Stimulated activated CD8-positive, alpha-beta memory T cell treated with anti-CD3 and anti-CD28 coated beads, Interleukin-4, amount 100 ng/mL, for 1 hour (primary cell): ENCODE measurements at places on chromosomes 7 and 10.

DNA sequence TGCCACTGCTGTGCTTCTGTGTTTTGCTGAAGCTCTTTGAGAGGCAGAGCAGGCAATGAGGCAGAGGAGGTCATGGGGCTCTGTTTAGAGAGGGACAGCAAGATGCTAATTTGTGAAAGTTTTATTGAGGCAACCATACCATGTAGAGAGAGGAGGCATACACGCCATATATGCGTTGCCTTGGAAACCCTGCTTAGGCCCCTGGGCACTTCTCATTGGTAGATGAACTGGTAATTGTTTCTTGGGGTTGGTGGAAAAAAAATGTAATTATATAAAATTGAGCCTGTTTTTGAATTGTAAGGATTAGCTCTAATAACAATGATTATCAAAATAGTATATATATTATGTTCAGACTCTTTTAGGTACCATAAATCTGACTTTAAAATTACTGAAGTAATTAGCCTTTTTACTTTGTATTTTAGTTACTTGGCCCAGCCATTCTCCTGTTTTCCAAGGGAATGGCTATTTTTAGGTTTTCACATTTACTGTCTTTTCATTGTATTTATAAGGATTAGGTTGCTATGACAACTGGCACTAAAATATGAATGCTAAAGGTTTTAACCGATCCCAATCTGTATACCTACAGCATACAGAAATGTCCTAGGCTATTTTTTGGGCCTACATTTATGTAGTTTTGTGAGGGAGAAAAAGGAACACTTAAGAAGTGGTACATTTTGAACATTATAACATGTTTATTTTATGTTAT is 52.4 kb downstream of the BZW2 start:
- DNase-seq = no peak

DNA sequence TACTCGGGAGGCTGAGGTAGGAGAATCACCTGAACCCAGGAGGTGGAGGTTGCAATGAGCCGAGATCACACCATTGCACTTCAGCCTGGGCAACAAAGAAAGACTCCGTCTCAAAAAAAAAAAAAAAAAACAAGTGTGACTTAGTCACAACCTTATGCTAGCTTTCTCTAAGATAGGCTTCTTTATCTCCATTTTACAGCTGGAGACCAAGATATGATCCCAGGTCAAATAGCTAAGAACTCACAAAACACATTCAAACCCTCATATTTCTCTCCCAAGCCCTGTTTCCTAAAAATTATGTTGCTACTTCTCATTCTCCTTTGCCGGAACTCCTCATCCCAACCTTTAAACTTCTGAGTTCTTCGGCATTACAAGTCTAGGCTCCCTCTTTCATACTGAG is 13.0 kb upstream of the DHTKD1 start:
- no peak for DNase-seq

DNA sequence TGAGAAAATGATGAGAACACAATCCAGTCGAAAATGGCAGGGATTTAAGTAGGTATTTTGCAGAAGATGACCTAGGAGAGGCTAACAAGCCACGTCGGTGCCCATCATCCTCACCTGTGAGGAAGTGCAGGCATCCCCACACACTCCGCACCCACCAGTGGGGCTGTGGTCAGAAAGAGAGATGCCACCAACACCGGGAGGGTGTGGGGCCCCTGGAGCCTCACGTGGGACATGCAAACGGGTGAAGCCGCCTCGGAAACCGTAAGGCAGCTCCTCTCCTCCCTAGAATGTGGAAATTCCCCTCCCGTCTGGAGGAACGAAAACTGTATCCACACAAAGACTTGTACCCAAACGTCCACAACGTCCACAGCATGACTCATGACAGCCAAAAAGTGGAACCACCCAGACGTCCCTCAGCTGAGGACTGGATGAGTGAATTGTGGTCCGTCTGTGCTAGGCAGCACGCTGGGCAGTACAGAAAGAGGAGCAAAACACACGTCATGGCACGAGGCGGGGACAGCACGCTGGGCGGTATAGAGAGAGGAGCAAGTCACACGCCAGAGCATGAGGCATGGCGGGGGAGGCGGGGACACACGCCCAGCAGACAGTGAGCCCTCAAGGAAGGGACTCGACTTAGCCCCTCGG is 246.0 kb downstream of the ELFN1 start:
- DNase-seq = no peak

- DNase-seq = no peak
These were observed 35.7 kb downstream of the CBX3 start for GRCh38 chr7:26237035-26237807.

DNA sequence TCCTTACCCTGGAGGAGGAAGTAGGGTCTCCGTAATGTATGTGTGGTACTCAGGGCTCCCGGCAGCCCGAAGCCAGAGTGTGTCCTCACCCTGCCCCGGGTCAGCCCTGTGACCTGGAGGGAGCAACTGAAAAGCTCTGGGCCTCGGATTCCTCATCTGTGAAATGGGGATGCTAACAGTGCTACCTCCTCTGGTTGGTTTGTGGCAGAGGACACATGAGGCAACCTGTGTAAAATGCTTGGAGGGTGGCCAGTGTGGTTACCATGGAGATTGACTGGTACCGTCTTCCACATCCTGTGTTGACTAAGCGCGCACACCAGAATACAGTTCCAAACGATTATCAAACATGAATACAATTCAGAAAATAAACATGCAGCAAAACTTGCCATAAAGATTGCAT is 163.8 kb upstream of the KLF6 start:
- peak; percentile 36 for DNase-seq

DNA sequence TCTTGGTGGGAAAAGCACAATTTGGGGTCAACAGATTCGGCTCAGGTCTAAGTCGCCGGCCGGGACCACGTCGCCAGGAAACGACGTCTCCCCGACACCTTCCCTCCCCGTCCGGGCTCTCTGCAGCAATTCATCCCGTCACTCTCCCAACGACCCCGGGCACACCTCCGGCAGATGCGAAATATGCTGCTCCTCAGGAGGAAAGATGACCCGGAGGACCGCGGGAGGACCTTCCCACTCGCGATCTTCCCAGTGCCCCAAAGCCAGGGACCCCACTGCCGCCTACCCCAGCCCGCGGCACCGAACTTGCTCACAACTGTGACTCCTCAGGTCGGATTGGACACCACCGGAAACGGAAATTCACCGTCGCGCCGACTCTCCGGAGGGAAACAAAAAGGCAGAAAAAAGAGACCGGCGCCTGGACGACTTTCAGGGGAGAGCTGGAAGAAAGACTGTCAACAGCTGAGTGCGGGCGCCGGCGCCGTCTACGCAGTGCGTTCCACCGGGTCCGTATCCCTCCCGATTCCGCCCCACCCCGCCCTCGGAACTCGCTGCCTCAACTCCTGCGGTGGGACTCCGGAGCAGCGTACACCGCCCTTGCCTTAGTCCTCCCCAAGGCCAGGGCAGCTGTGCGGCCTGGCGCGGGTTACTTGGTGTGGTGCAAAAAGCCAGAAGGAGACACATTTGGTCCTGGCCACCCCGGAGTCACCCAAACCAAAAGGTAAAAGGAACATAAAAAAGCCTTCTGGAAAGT is 13.8 kb upstream of the SEC24C start:
- peak; percentile 80 for DNase-seq

DNA sequence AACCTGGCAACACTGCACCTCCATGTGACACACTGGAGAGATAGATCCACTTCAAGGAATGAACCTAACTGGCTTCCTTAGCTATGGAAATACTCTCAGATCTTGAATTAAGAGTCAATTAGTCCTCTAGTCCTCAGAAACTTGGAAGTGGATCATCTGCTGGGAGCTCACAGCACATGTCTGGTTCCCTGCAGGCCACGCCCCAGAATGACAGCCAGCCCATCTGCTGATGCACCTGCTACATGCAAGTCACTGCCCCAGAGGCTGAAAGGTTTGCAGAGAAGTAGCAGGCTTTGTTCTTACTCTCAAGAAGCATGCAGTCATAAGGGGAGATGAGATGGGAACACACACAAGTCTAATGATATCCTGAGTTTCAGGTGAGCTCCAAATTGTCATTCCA is 275.9 kb downstream of the SKAP2 start:
- DNase-seq = no peak

DNA sequence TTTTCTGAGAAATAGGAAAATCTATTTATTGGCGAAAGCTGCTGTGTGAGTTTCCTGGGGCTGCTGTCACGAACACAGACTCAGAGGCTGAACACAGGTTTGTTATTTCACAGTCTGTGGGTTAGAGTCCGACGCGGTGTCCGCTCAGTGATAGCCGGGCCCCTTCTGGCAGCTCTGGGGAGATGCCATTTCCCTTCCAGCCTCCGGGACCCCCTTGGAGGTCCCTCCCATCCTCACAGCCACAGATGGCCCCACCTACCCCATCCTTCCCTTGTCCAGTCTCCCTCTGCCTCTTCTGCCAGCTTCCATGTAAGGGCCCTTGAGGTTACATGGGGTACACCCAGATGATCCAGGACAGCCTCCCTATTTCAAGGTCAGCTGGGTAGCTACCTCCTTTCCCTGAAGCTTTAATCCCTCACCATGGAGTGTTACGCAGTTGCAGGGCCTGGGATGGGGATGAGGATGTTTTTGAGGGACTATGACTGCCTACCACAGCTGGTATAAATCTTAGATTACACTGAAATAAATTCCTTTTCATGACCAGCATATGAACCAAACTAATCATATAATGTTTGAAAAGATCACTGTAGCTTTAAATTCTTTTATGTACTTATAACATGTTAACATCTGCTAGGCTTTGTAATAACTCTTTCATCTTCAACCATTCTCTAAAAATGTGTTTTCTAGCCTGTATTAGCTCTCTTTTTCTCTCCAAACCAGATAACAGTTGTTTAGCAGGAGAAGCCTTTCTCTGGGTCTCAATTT is 98.5 kb downstream of the WDR37 start:
- no peak for DNase-seq

DNA sequence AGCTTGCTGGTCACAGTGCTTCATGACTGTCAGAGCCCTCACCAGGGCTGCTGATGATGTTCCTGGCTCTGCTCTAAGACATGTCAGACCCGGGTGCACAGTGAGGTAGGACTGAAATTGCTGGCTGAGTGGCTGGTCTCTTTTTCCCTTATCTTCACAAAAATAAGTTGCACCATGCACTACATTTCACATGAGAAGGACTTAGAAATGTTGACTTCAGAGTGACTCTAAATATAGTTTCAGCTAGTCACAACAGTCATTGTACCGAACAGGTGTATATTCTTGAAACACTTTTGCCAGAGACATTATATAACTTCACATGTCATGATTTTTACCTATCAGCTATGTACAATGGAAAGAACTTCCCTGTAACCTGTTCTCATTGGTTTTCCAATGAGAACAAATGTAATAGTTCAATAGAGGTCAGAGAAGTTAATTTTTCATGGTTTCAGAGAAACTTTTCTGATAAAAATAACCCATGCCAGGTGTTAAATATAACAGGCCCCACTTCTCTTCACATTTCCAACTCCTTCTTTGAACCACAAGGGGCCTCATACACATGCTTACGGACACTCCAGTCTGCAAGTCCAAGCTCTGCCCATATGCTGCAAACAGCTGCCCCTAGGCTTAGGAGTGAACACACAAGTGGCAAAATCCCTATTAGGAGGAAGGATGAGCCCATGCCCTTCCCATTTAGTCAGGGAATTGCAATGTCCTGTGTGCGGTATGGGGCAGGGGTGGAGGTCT is 115.6 kb downstream of the CDK6 start:
- DNase-seq = no peak

DNA sequence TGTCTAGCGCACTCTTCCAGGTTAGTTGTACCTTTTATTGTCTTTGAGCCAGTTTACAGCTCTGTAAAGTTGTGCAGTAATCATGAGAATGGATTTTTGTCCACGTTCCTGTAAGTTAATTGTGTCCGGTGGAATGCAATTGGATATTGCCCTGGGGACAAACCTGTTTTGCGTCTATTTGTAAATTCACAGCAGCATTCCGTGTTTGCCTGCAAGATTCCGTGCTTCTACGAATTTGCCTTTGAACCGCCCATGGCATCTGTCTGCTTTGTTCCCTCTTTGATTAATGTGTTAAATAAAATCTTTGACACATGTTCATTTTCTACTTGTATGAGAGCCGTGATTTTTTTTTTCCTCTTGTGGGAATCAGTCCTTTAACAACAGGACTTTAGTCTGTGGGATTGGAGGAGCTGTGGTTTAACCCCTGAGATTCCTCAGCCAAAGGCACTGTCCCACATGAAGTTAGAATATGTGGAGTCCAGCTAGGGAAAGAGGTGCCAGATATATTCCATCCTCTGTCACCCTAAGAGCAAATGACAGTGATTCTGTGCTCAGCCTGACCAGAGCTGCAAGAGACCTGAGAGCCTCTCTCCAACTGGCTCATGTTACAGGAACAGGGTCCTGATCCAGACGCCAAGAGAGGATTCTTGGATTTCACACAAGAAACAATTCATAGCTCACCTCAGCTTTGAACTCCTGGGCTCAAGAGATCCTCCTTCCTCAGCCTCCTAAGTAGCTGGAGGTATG is 126.3 kb downstream of the COL26A1 start:
- no peak for DNase-seq

DNA sequence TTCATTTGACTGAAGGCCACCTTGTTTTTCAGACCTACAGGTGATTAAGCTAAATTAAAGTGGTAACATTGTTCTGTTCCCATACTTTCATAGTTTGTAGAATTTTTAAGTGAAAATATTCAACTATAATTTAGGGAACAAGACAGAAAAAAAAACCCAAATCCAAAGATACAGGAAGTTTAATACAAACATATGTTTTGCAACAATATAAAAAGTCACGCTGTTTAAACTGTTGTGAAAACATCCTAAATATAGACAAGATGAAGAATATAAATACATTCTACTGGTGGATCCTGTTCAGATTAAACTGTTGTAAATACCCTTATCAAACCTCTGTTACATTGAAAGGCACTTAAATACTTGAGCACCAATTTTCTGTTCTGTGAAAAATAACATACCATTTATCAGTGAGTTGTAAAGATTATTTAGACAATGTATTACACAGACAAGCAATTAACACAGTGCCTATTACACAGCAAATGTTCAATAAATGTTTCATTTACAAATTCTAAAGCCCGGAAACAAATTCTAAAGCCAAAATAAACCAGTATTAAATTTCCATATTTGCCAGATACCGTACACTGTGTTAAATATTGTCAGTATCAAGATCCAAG is 14.2 kb downstream of the ASZ1 start:
- DNase-seq = no peak

GRCh38 chr7:151399906-151400305 is 9.9 kb downstream of the WDR86 start:
- DNase-seq = no peak

- no peak for DNase-seq
These were observed 6.3 kb downstream of the EN2 start for GRCh38 chr7:155464183-155464582.

- no peak for DNase-seq
These were observed 79.3 kb upstream of the NANOS1 start for GRCh38 chr10:118950190-118950680.

DNA sequence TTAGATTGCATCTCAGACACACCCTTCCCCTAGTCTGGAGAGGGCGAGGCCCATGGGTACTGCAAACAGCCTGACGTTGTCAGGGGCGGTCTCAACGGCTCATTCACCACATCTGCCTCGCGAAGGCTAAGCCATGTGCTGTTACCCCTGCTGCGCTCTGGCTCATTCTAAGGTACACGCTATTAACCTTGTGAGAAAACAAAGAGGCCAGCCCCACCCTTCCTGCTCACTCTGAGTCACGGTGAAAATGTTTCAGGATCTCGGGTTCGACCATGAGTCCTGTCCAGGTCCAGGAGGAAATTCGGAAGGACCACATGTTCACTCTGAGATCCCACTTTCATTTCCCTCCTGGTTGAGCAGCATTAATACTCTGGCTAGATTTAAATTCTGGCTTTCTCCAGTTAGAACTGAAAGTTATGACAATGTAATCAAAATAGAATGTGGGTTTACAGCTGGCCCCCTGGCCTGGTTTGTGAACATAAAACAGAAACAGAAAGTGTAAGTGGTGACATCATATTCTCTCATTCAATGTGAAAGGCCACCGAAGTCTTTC is 55.2 kb downstream of the EGFR start:
- DNase-seq = no peak
